Activated naive CD4-positive, alpha-beta T cell (primary cell): ENCODE measurements at places on chromosomes 7 and 10.

GRCh38 chr7:362402-363096 lies 72.6 kb downstream of the FOXL3 start:
- DNase-seq: peak; percentile 23

GRCh38 chr10:30185916-30186315 lies 126.5 kb upstream of the JCAD start:
- no peak for DNase-seq

GRCh38 chr10:88883448-88883809 lies 3.4 kb downstream of the STAMBPL1 start:
- no peak for DNase-seq

DNA sequence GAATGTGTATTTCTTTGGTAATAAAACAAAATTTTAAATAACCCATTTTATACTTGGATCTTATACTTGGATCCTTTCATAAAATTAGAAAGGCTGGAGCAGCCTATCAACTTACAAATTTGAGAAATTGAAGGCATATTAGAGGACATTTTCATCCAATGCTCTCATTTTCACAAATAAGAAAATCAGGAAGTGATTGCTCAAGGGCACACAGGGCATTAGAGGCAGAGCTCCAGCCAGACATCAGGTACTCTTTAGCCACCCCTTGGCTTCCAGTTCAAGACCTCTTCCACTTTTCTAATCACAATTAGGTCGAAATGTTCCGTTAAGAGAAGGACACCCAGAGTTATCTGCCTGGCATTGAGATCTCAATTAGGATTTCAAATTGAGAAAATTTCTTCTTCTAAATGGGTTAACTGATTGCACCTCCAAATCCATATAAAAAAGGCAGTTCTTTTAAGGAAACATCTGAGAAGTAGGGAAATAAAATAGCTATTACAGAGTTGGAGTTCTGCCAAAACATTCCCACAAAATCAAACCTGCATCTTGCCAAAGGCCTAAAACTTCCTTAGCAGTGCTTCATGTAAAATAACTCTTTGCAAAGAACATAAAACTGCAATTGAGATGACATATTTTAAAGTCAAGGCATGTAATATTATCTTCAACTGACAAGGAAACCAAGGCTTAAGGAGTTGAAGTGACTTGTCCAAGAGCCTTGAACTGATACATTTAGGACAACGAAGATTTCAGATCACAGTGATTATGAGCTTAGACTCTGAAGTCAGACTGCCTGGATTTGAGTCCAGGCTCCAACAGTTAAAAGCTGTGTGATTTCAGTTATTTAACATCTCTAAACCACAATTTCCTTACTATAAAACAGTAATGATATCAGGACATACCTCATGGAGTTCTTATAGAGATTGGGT lies 2.4 kb downstream of the ACTA2 start:
- DNase-seq: no peak

GRCh38 chr7:938546-939185 lies 15.8 kb downstream of the ADAP1 start:
- no peak for DNase-seq

GRCh38 chr7:55449992-55450535 lies 84.9 kb downstream of the LANCL2 start:
- DNase-seq: no peak

DNA sequence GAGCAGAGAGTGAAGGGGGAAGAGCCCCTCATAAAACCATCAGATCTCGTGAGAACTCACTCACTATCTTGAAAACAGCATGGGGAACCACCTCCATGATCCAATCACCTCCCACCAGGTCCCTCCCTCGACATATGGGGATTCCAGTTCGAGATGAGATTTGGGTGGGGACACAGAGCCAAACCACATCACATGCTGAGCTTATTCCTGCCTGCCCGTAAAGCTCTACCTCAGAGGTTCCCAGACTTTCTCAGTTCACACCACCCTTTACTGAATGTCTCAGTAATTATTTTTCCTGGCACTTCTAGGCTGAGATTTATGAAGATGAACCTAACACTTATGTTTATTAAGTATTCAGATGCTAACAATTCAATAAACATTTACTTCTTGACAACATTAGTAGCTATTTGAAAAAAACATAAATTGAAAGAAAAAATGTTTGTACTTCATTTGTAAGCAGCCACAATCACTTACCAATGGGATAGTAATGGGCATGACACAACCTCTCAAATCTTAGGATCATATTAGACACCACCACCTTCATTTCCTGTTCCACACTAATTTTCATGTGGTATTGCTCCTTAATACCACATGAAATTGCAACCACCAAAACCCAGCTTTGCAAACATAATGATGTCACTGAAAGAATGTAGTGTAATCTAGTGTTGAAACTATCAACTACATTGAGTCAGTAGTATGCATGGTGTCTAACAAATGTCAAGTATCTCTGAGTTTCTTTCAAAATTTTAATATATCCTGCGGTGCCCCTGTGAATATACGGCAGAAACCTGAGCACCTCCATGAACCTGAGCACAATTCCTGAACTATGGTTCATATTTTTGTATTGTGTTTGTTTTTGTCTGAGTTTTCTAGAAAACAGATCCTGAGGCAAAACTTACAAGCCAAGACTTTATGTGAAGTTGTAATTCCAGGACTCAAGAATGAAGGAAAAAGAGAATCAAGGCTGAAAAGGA lies 4.5 kb upstream of the DGKI start:
- no peak for DNase-seq

GRCh38 chr7:57211428-57212100 lies 79.3 kb upstream of the ZNF479 start:
- no peak for DNase-seq
